ENCODE measurements at places on chromosomes 4 and X. TPM values are rescaled to one million over a fixed set of nuclear protein-coding genes. Genes with fewer than 3 reads are reported as not detected.
A peak's percentile ranks its signal among the peaks of the same experiment; 100 is the strongest.

The L1CAM gene
- total RNA-seq = 78.9 TPM

DNA sequence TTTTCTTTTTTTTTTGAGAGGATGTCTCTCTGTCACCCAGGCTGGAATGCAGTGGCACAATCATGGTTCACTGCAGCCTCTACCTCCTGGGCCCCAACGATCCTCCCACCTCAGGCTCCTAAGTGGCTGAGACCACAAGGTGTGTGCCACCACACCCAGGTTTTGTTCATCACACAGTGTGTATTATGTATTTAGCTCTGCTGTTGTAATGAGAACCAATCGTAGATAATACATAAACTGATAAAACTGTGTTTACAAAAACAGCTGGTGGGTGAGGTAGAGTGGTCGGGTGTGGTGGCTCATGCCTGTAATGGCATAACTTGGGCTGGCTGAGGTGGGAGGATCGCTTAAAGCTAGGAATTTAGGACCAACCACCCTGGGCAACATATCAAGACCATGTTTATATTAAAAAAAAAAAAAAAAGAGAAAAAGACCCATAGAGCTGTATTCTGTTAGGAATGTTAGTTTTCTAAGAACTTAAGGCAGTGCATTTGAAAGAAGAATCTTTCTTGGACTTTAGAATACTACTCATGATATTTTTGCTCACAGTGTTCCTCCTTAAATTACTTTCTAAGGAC, 34.9 kb downstream of the POLR2B start:
- DNase-seq = no peak

- no peak for DNase-seq
Measured at GRCh38 chrX:52990848-52991247, 32.5 kb upstream of the FAM156A start.

The WDR44 gene
- 8.5 TPM for total RNA-seq

The CXCL3 gene
- total RNA-seq = 1.5 TPM

- peak; percentile 24 for DNase-seq
Measured at GRCh38 chr4:178414881-178415446, 972.7 kb upstream of the AGA start.

DNA sequence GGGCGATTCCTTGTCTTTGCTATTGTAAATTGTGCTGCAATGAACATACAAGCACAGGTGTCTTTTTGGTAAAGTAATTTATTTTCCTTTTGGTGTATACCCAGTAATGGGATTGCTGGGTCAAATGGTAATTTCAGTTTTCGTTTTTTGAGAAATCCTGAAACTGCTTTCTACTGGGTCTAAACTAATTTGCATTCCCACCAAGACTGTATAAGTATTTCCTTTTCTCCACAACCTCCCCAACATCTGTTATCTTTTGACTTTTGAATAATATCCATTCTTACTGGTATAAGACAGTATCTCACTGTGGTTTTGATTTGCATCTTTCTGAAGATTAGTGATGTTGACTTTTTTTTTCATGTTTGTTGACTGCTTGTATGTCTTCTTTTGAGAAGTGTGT, 2506.0 kb downstream of the PCDH7 start:
- DNase-seq = no peak

GRCh38 chr4:148141501-148141900, 300.7 kb downstream of the NR3C2 start:
- no peak for DNase-seq

DNA sequence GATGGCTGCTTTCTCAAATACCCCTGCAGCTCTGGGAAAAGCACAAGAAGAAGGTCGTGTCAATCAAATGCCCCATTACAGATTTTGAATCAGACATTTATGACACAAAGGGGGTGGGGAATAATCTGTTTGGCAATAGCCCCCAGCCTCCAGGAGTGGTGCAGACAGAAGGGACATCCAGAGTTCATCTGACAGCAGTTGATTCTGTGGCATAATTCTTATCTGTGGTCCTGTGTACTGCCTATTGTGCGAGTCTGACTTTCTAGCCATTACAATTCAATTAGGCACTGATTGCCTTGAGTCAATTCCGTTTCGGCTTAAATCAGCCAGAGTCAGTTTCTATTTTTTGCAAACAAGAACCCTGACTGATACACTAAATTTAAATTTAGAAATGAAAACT, 28.6 kb upstream of the DCLK2 start:
- no peak for DNase-seq

GRCh38 chr4:791252-791897, 34.6 kb downstream of the CPLX1 start:
- no peak for DNase-seq

- no peak for DNase-seq
Measured at GRCh38 chr4:46999566-46999965, 6.2 kb upstream of the GABRA4 start.

The SAP30 gene
- total RNA-seq = 29.3 TPM

DNA sequence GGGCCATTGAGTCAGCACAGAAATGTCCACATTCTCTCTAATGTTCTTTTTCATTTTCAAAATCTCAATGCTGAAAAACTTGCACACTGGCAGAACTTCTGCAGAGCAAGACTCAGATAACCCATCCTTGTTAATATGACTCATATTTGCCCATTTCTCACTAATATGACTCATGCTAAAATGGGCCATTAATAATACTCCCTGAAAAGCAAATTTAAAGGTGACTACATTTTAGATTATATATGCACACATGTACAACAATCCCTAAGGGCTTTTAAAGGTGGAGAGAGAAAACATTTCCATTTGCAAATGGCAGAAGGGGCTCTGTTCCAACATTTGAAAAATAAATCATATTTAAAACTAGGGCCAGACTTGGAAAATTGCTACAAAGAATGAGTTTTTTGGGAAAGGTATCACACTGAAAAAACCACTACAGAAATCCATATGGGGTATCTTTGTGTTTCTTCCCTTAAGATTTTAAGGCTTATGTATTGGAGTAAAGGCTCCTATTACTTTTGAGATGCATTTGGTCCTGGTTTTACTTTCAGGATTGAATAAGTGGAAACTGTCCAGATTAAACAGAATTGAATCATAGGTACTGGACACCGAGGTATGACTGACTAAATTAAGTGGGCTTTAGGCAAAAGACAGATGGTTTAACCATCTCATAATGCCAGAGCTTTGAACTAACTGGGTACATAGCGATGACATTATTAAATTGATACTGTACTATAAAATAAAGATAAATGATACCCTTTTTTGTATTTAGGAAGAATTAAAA, 30.0 kb downstream of the TLR2 start:
- no peak for DNase-seq

DNA sequence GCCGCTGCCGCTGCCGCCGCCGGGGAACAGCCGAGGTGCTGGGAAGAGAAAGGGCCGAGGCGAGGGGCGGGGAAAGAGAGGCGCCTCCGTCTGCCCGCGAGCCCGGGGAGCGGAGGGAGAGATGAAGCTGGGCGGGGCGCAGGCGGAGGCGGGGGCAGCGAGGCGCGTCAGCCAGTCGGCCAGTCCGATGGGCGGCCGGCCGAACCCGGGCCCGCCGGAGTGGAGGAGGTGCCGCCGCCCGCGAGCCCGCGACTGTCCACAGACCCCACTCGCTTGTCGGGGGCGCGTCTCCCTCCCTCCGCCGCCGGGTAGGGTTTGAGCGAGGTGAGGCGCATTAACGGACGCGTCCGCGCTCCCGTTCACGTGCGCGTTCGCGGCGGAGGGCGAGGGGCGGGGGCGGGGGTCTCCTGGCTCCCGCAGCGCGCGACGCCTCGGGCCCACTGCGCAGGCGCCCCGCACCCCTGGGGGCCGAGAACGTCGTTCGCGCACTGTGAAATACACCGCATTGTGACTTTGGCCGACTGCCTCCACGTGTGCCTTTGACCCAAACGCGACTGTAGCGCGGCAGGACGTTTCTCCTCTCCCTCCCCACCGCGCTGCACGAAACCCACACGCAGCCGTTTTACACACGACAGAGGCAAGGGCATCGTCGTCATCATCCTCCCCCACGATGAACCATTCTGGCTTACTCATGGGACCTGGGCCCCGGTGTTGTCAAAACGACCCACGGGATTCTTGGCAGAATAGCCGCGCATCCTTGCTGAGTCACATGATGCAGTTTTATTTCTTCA, at the start of gene NUDT11:
Gene NUDT11, minus strand, starts transcription at position 92 of the 791 bp plus-strand sequence. CDS start 148 bp downstream, outside the sequence.
- DNase-seq = peak; percentile 67

The FSTL5 gene
- 75.9 TPM for total RNA-seq

GRCh38 chr4:109729117-109729717, 653 bp downstream of the PLA2G12A start:
- DNase-seq = no peak

GRCh38 chr4:60913002-60913401, 287.1 kb upstream of the ADGRL3 start:
- no peak for DNase-seq

GRCh38 chrX:16112428-16112827, 10.9 kb upstream of the GRPR start:
- no peak for DNase-seq

The HSFX2 gene
- not detected for total RNA-seq

The CPZ gene
- total RNA-seq = not detected

GRCh38 chr4:180635281-180635680, 1607.9 kb upstream of the TENM3 start:
- DNase-seq = no peak

The IL9R gene
- not detected for total RNA-seq

- no peak for DNase-seq
Measured at GRCh38 chrX:66142351-66142750, 21.7 kb upstream of the HEPH start.

GRCh38 chrX:12162420-12162819, 24.1 kb downstream of the FRMPD4 start:
- no peak for DNase-seq

DNA sequence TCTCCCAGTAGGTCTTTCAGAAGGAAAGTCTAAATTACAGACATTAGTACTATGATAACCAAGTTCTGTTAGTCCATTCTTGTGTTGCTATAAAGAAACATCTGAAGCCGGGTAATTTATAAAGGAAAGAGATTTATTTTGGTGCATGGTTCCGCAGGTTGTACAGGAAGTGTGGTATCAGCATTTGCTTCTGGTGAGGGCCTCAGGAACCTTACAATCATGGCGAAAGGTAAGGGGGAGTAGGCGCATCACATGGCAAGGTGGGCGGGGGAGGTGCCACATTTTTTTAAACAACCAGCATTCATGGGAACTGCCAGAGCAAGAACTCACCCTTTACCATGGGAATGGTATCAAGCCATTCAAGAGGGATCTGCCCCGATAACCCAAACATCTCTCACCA, 26.2 kb upstream of the USP46 start:
- DNase-seq = no peak

The RPL34 gene
- total RNA-seq = 1,528 TPM

DNA sequence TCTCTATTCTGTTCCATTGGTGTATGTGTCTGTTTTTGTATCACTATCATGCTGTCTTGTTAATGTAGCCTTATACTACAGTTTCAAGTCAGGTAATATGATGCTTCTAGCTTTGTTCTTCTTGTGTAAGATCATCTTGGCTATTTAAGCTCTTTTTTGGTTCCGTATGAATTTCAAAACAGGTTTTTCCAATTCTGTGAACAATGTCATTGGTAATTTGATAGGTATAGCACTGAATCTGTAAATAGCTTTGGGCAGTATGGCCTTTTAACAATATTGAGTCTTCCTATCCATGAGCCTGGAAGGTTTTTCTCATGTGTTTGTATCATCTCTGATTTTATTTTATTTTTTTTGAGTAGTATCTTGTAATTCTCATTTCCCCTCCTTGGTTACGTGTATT, 94.3 kb downstream of the ANAPC10 start:
- no peak for DNase-seq

DNA sequence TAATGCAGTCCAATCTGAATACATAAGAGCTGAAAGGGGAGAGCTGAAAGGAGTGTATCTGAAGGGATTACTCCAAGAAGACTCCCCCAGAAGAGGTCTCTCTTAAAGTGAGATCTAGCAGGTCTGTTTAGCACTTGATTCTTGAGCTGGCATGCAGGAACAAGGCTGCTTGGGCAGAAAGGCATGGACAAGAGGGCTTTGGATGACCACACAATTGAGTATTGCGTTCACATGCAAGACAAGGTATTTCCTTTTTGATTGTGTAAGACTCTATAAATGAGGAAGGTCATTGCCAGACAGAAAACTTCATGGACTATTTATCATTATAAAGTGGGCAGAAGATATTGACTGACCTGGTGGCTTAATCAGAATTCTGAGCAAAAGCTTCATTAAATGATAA, 145.5 kb upstream of the AFF2 start:
- DNase-seq = no peak

DNA sequence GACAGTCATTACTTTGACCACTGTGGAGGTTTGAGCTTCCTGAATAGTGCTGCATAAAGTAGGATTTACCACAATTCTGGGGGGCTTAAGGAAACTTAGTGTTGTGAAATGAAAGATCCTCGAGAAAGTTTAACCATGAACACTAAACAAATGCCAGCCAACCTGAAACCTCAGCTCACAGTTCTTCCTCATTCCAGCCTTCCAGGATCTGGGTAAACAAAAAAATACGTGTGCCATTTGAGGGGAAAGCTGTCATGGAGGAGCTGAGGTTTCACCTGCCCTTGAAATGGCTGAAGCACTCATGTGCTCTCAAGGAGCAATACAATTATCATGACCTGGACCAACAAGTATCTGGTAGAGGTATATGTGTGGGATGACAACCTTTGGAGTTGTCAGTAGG, 142.7 kb downstream of the NPNT start:
- DNase-seq = no peak

- DNase-seq = peak; percentile 93
Measured at GRCh38 chr4:12889054-12889453, 595.1 kb downstream of the RAB28 start.

DNA sequence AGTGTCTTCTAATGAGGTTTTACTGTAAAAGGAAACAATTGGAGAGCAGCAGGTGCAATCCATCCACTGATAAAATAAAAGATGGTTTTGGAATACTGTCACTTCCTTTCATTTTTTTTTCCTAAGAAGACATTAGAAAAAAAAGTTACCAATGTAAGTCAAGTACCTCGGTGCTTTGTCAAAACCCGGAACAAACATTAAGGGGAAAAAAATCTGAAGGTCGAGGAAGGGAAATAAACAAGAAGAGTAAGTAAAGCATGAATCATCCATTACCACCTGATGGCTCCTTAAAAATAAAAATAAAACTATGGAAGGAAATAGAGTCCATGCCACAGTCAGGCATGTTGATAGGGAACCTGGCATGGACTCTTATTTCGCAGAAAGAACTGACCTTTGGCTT, 15.3 kb upstream of the XPNPEP2 start:
- DNase-seq = no peak

The SEPTIN11 gene
- total RNA-seq = 47.5 TPM

The FATE1 gene
- not detected for total RNA-seq

DNA sequence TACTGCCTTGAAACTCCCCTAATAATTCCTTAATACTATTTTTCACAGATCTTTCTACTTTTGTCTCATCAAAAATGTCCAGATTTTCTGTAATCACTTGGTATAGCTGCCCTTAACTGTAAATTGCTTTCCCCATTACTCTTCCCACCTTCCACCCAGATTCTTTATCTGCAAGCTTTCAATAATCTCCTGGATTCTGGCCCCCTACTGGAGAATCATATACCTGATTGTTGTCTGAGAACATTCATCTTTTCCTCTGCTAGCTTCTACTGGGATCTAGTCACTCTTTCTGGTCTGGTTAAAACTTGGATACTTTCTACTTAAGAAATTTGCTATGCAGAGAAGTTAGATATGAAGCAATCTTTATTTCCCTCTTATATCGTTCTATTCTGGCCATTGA, 552.6 kb downstream of the PCDH19 start:
- DNase-seq = peak; percentile 14

- DNase-seq = no peak
Measured at GRCh38 chr4:7105276-7105675, 37.4 kb upstream of the GRPEL1 start.

- no peak for DNase-seq
Measured at GRCh38 chrX:132001127-132001526, 22.0 kb upstream of the STK26 start.

- peak; percentile 95 for DNase-seq
Measured at GRCh38 chr4:122584519-122584918, 36.3 kb downstream of the IL21 start.

The CBR4 gene
- total RNA-seq = 16.8 TPM

The PPP2R2C gene
- not detected for total RNA-seq
